Activated CD4-positive, alpha-beta T cell treated with anti-CD3 and anti-CD28 coated beads for 4 hours (primary cell): ENCODE measurements at places on chromosomes 6 and 20.

DNA sequence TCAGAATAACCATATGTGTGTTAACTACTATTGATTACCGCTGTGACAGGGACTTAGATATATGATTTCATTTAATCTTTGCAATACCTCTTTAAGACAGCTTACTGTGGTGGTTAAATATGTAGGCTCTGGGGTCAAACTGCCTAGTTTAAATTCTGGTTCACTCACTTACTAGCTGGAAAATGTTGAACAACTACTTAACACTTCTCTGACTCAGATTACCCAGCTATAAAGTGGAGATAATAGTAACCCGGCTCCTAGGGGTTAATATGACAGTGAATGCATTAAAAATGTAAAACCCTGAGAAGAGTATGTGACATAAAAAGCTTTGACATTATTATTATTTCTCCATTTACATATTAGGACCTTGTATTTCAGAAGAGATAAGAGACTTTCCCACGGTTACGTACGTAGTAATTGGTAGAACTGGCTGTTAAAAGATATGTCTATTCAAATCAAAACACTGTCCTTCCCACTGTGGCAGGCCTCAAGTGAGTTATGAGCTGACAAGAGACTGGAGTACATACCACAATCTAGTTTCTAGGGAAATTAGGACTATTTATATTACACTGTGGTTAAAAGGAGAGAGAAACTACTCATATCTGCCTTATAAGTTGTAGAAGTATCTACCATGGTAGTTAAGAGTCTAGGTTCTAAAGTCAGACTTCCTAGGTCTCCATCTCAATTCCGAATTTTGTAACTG, 4.4 kb upstream of the PLCB1 start:
- DNase-seq, result no peak

DNA sequence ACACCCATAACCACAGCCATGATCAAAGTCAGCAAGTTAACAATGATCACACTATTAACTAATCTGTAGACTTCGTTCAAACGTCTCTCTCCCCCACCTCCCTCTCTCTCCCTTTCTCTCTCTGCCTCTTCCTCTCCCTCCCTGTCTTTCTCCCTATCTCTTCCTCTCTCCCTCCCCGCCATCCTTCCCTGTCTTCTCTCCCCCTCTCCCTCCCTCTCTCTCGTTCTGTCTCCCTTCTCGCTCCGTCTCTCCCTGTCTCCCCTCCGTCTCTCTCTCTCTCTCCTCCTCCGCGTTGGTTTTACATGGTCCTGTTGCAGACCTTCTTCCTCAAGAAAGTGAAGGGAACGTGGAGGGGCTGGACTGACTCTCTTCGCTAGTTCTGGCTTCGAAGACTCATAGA, 308.9 kb upstream of the FOXQ1 start:
- DNase-seq, result no peak

GRCh38 chr6:147467428-147467827, 41.1 kb upstream of the SAMD5 start:
- DNase-seq, result no peak

DNA sequence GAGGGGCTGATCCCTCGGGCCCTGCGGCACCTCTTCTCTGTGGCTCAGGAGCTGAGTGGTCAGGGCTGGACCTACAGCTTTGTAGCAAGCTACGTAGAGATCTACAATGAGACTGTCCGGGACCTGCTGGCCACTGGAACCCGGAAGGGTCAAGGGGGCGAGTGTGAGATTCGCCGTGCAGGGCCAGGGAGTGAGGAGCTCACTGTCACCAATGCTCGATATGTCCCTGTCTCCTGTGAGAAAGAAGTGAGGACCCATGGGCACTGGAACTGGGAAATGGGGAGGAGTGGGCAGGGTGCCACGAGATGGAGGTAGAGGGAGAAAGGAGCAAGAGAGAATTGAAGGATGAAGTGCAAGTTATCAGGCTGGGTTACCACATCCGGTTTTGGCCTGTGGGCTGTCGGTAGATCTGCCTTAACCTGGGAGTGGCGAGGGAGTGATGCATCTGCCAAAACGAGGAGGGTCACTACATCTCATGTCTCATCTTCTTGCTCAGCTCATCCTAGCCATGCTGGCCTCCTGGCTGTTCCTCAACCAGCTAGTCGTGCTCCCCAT, 5.4 kb upstream of the PHF1 start:
- no peak for DNase-seq
